Putamen (tissue), 1 donor: ENCODE measurements at places on chromosomes 3 and 15.

- no peak for DNase-seq
Measured at GRCh38 chr3:140056047-140056446, 121.1 kb downstream of the CLSTN2 start.

- no peak for DNase-seq
Measured at GRCh38 chr3:39350714-39351113, 21.2 kb downstream of the CCR8 start.

DNA sequence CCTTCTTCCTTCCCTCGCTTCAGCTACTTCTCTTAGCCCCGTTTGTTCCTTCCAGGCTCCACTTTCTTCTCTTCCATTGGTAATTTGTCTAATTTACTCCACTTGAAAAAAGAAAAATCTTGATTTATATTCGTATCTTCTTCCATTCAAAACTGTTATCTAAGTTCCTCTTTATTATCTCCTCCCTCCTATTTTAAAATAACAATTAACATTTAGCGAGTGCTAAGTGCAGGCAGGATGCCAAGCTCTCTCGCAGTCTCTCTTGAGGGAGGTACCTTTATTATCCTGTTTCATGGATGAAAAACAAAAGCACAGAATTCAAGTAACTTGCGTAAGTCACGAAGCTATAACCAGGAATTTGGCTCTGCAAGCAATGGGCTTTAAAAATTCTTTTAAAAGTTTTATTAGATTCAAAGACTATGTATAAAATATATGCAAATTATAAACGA lies 418.9 kb upstream of the NAALADL2 start:
- no peak for DNase-seq

GRCh38 chr15:43029476-43029875 lies 76.4 kb downstream of the UBR1 start:
- DNase-seq = no peak

DNA sequence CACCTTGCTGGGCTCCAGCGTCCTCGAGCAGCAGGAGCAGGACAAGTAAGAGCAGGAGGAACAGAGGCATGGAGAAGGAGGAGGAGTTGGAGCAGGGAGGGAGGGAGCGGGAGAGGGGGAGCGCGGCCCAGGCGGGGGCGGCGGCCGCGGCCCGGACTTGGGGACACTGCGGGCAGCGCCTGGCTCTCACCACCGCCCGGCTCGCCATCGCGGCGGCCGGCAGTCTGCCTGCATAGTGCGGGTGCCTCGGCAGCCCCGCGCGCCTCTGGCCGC lies 440 bp downstream of the DCBLD2 start:
- DNase-seq = no peak

GRCh38 chr15:90895571-90896117 lies 7.5 kb upstream of the MAN2A2 start:
- peak; percentile 73 for DNase-seq
